Suprapubic skin (tissue), 4 donors: ENCODE measurements at places on chromosomes 12 and 14.

- DNase-seq, result no peak
Measured at GRCh38 chr12:56682323-56682722, 5.8 kb downstream of the PTGES3 start.

GRCh38 chr12:13790317-13790716 lies 191.1 kb downstream of the GRIN2B start:
- DNase-seq, result no peak

DNA sequence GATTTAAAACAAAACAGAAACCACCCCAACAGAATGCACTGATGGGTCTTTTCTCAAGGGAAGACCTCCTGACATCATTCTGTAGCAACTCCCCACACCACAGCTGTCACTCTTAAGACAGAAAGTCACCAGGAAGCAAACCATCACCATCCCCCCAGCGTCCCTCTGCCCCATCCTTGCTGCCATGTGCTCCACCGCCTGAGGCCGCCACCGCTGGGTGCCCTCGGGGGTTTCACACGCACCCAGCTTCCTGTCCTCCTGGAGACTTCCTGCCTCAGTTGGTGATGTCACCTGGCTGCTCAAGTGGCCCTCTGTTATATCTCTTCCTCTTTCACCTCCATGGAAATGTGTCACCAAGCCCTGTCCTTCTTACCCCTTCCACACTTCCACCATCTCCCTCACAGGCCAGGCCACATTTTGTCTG lies 71.4 kb upstream of the GPR68 start:
- DNase-seq, result no peak

DNA sequence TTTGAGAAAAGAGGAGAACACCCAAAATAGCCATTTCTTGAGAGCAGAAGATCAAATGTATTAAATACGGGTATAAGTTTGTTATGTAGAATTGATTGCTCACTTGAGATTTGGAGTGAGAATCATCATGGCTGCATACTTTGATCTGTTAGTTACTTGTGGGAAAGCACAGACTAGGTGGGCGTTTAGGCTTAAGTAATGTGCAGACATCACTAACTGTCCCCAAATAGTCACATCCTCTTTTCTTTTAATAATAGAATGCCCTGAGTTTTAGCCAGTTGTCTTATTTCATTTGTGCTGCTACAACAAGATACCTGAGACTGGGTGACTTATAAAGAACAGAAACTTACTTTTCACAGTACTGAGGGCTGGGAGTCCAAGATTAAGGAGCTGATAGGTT lies 14.3 kb upstream of the GTF2A1 start:
- no peak for DNase-seq

GRCh38 chr12:122965321-122965751 lies 927 bp downstream of the ABCB9 start:
- DNase-seq, result no peak
